ENCODE measurements at places on chromosomes 13 and 19.

DNA sequence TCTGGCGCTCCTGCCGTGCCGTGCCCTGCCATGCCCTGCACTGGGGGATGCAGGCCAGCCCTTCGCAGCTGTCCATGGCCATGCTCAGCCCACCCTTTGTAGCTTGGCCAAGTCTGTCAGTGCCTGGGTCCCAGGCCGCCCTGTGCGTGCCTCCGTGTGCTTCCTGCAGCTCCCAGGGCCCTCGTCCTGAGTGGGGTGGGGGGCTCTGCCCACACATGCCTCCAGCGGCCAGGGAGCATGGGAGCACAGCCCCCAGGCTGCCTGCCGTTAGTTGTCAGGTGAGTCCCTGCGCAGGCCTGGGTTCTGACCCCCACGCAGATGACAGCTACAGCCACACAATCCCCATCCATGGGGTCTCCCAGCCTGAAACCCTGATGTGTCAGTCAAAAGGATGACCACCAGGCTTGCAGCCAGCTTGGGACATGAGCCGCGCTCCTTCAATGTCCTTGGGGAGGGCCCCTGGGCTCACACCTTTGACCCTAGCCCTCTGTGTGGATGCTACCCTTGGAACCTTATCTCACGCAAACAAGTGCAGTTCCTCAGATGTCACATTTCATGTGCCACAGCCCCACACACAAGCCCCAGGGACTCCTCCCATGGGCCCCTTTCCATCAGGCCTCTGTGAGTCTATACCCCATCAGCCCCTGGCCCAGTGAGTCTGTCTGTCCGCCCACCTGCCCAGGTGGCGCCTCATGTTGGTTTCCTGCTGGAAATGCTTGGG, 24.5 kb downstream of the TMED1 start:
- DNase-seq: no peak

DNA sequence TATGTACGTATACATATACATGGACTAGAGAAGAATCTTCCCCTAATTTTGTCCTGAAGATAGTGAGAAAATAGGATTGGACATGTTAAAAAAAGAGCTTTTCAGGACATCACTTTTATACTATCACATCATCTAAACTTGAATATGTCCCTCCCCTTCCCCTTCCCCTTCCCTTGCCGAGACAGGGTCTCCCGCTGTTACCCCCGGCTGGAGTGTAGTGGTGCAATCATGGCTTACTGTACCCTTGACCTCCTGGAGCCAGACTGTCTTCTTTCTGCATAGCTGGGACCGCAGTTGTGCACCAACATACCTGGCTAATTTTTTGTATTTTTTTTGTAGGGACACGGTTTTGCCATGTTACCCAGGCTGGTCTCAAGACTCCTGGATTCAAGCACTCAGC, 6.6 kb downstream of the HNRNPM start:
- no peak for DNase-seq

DNA sequence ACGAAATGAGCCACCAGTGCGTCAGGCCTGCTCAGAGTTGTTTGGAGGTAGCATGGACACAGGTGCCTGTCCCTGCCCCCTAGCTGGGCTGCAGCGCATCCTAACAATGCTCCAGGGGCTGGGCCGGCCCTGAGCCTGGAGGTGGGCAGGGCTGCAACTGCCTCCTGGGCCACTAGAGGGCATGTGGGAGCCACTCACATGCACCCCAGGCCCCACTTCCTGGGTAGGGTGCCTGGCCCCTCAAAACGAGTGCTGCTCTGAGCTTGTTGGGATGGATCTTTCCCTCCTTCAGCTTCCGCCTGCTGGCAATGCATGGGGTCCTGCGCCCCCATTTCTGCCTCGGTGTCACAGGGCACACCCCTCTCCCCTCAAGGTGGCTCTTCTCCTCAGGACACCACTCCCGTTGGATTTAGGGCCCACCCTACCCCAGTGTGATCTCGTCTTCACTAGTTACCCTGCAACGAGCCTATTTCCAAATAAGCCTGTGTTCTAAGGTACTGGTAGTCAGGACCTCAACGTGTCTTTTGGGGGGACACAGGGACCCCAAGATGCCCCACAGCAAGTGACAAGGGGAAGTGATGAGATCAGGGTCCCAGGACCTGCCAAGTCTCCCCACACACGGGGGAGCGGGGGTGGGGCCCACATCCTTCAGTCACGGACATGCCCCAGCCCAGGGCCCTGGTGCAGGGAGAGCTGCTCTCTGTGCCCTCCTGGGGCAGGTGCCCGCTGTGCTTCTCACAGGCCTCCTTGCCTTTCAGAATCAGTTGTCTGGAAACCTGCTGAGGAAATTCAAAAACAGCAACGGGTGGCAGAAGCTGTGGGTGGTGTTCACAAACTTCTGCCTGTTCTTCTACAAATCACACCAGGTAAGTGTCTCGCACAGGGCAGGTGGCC, 131.3 kb downstream of the STK24 start:
- DNase-seq: peak; percentile 70

DNA sequence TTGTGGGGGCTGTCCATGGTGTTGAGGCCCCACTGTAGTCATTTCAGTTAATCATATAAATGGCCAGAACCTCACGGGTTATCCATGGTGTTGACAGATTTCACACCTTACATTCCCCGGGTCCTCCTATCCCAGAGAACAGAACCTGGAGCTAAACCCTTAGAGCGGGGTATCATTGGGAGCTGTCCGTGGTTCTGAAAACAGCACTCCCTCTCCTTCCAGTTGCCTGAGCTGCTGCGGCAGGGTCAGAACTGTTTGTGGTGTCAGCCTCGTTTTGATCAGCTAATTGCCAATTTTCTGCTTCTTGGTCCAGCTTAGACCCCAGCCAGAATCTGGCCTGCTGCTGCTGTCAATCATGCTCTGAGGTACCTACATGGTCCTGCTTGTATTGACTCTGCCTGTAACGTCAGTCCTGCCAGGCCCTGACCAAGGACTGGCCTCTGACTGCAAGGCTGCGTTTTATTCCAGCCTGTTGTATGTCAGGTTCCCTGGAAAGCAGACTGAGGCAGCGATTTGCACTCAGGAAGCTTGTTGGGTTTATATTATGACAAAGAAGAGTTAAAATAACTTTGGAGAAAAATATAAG, 55.8 kb upstream of the KCTD15 start:
- no peak for DNase-seq

- peak; percentile 1 for DNase-seq
Measured at GRCh38 chr13:46086985-46087384, 17.8 kb downstream of the CPB2 start.

DNA sequence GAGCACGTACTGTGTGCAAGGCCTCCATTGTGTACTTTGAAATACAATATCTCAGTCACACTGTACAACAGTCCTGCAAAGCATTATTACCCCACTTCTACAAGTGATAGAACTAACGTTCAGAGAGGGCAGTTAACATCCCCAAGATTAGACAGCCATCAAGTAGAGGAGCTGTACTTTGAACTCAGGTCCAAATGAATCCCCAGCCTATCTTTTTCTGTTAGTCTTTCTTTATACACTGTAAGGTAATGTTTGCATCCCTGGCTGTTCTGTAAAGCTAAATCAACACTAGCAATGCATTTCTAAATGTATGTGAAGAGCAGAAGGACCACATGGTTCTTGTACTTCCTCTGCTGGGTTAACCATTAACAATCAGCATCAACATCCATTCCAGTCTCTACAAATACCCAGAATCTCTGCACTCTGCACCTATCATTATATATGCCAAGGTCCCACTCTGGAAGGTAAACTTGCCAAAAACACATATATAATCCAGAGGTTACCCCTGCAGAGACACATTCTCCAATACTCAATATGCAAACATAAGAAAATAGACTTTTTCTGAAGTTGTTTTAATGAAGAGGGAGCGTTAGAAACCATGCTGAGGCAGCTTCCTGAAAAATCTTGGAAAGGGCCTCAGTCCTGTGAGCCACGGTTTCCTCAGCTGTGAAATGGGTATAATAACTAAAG, 182.3 kb downstream of the MZT1 start:
- DNase-seq: no peak

GRCh38 chr13:43353631-43354030, 330.2 kb downstream of the DNAJC15 start:
- no peak for DNase-seq

DNA sequence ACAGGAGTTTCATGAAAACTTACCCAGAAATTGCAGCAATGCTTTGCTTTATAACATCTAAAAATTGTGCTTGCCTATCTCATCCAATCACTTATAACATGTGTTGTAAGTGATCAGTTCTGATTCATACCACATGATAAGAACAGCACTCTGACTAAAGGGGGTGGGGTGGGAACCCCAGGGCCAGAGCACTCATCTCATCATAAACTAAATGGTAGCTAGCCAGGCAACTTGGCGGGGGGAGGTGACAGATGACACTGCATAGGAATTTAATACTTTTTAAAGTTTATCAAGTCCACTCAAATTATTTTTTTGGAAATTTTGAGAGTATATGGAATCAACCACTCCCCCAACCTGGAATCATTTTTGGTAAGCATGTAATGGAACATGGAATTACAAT, 42.1 kb downstream of the FOXO1 start:
- DNase-seq: no peak

- DNase-seq: no peak
Measured at GRCh38 chr19:1981253-1981652, 34.3 kb downstream of the BTBD2 start.

DNA sequence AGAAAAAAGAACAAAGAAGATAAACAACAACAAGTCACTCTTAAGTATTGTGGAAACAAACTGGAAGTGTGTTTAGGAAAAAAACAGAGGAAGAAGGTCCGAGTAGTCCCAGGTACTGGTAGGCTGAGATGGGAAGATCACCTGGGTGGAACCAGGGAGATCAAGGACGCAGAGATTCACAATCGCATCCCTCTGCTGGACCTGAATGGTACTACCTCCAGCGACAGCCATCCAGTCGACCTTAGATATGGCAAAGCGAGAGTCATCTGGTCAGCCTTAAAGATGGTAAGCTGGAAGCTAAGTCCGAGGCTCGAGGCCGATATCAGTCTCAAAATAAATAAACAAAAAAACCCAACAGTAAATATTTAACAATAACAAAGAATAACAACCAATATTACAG, 44.9 kb upstream of the ZNF91 start:
- DNase-seq: no peak

GRCh38 chr13:113472355-113473025, 18.0 kb downstream of the DCUN1D2 start:
- no peak for DNase-seq

- no peak for DNase-seq
Measured at GRCh38 chr19:55197528-55197927, 11.8 kb downstream of the PTPRH start.

GRCh38 chr13:38409771-38410170, 60.1 kb downstream of the UFM1 start:
- no peak for DNase-seq

- DNase-seq: no peak
Measured at GRCh38 chr13:43537124-43537523, 249.6 kb downstream of the ENOX1 start.

DNA sequence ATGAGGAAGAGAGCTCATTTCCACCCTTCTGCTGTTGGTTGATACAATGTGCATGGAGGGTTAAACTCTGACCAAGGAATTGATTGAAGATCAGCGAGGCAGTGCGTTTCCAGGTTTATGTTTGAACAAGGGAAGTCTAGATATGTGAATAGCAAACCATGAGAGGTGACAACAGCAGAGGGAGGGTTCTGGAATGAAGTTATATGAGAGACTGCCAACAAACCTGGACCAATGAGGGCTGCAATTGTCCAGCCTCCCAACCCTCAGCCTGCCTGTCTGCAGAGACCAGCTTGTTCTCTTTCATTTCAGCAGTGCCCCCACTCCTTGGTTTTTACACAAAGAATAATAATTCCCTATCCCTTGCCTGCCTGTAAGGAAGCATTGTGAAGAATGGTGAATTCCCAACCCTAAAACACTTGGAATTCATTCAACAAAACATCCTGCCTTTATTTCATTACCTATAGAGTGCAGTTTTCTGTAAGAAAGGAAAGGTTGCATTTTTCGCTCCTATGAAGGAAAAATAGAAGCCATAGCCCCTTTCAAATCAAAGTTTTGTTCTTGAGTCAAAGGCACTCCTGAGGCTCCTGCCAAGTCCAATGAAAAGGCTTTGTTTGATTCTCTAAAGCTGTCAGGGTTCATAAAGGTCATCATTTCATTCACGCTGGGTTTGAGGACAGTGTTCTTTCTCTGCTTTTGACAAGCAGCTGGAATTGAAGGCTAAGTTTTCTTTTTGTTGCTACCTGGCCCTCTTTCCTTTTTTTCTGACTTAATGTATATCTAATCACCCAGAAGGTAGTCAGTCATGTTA, 53.6 kb upstream of the ABCC4 start:
- DNase-seq: no peak

DNA sequence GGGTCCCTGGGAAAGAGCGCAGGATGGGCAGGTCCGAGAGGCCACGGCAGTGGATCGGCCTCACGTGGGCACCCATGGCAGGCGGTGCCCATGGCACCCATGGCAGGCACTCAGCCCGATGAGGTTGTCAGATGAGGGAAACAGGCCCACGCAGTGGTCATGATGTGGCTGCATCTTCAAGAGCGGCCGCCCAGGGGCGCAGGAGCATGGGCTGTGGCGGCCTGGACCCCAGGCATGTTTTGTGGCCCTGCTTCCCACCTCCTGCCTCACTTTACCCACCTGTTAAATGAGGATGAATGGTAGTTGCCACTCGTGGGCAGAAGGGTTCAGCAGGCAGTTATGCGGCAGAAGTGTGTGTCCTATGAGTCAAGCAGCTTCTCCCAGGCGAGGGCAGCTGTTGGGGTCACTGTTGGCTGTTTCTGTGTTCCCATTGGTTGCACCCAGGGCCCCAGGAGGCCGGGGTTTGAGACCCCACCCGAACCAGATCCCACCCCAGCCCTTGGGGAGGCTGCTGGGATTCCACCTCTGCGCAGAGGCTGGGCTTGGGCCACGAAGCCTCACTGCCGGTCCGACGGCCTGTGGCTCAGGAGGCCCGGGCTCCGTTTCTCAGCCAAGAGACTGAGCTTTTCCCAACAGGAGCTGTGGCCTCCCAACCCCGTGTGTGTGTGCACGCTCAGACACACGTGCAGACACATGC, 30.0 kb downstream of the CSNK1G2 start:
- DNase-seq: no peak

DNA sequence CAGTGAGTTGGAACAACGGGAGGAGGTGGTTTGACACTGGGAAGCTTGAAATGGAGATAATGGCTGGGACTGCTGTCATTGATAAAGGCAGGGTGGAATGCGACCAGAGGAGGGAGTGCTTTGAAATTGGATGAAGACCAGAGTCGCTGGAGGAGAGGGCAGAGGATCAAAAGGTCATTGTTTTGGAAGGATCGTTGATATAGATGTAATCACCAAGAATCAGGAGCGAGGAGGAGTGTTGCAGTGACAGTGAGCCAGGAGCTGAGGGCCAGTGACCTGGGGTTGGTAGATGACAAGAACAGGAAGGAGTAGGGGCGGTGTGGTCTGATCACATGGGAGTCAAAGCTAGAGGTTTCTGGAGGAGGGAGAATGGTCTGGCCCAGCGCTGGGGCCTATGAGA, 25.3 kb downstream of the TM9SF2 start:
- DNase-seq: no peak

DNA sequence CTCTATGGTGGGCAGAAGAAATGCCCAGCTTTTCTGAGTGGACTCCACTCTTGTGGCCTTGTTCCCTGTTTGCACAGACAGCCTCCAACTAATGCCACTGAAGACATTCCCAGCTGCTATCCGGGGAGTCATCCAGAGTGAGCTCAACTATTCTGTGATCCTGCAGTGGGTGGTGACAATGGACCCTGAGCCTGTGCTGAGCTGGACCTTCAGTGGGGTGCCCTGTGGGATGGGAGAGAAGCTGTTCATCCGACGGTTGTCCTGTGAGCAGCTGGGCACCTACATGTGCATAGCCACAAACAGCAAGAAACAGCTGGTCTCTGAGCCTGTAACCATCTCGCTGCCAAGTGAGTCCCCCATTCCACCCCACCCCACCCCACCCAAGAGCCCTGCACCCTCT, 10.3 kb downstream of the IGSF23 start:
- no peak for DNase-seq

GRCh38 chr19:55160128-55160985, 2.8 kb upstream of the TNNI3 start:
- DNase-seq: peak; percentile 94
